Omental fat pad (tissue), 4 donors: ENCODE measurements at places on chromosomes 5 and 9. TPM values are rescaled to one million over a fixed set of nuclear protein-coding genes. Genes with fewer than 3 reads are reported as not detected.

Gene GRM6
- total RNA-seq = not detected

Gene WHRN
- 9.7 TPM for total RNA-seq

Gene NUTM2F
- total RNA-seq = not detected

Gene HRH2
- 2.9 TPM for total RNA-seq

Gene LCP2
- 33.5 TPM for total RNA-seq

Gene ZNF169
- 8.5 TPM for total RNA-seq

GRCh38 chr5:68319706-68320412 is 104.3 kb downstream of the PIK3R1 start:
- DNase-seq = no peak

DNA sequence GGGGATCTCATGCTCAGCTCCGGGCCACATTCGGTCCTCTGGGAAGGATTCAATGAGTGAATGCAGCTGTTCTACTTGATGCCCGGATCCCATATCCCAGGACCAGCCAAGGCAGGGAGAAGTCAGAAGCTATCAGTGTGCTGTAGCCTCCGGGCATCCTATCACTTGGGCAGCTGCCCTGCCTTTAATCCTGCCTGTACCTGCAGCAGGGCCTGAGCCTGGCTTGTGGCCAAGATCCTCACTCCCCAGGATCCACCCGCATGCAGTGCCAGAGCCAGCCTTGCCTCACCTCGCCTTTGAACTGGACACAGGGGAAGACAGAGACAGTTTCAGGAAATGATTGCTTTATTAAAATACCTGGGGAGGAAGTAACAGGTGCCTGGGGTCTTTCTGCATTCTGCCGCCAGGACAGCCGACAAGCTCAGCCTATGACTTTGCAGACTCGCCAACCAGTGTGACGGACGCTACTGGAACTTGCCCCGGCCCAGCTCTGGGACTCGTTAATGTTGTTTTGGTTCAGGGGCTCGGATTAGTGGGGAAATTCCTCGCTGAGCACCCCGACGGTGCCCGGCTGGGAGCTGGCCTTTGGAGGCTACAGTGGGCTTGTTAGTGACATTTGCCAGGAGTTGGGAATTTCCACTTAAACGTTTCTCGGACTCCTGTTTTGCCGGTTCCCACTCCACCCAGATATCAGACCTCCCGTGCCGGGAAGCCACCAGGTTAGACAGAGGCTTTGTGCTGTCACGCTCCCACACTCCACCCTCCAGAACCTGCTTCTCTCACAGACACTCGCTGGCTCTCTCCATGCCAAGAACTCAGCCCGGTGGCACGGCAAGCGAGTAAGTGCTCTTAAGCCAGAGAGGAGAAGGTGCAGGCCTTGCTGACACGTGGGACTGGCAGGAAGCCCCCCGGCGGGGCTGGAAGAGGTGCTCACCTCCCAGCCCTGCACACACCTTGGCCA is 721 bp downstream of the PTGES start:
- no peak for DNase-seq

GRCh38 chr9:70420441-70421271 is 6.2 kb upstream of the KLF9 start:
- DNase-seq = peak; percentile 88

GRCh38 chr5:135110785-135111596 is 77.0 kb upstream of the PITX1 start:
- no peak for DNase-seq

DNA sequence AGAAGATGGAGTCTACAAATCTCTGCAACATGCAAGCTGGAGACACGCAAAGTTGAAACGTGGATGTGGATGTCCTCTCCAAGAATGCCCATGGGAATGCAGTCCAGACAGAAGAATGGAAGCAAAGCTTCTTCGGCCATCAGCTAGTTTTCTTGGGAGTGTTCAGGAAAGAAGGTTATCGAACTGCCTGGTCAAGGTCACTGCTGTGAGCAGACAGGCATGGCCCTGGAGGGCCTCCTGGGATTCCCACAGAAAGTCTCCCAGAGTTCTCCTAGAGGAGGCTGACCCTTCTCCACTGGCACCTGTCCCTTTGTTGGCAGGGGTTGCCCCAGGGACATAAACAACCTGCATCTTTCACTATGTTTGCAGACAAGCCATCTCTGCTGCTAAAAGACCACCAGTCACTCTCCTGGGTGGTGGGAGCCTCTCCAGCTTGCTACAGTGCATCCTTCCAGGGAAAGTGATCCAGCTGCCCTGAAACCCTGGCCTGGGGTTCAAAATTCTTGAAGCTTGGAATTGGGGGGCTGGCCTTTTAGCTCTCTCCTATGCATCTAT is 265.8 kb downstream of the SYK start:
- DNase-seq = no peak

DNA sequence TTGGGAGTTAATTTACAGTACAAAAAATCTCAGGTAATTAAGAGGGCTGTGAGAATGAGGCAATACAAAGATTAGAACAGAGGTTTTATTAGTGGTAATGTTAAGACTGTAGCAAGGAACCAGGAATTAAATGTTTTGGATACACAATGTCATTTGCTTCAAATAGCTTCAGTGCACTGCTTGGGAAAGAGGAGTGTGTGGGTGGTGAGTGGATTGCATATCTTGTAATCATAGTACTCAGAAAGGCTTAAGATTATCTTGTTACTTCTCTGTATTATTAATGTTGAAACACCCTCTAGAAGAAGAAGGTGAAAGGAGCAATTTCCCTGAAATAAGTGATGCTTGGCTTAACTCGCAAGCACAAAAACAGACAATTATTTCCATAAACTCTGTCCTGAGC is 21.0 kb upstream of the TBCA start:
- DNase-seq = no peak

GRCh38 chr5:26847041-26847736 is 191.2 kb downstream of the CDH9 start:
- no peak for DNase-seq

DNA sequence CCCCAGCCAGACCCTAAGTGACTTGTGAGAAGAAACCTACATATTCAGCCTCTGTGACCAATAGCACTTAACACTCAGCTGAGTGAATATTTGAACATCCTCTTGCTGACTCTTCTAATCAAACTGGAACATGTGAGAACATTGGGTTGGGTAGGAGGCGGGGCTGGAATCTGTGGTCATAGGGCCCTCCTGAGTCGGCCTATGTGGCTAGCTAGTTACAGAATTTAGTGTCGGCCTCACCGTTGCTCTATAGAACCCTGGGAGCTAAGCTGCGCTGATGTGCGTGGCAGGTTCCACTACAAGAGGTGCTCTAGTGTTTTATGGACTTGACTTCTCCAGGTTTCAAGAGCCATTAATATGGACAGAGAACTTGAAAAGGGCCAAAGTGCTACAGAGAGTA is 138.8 kb downstream of the DROSHA start:
- no peak for DNase-seq

GRCh38 chr5:149434162-149435014 is 55.3 kb upstream of the IL17B start:
- peak; percentile 78 for DNase-seq

DNA sequence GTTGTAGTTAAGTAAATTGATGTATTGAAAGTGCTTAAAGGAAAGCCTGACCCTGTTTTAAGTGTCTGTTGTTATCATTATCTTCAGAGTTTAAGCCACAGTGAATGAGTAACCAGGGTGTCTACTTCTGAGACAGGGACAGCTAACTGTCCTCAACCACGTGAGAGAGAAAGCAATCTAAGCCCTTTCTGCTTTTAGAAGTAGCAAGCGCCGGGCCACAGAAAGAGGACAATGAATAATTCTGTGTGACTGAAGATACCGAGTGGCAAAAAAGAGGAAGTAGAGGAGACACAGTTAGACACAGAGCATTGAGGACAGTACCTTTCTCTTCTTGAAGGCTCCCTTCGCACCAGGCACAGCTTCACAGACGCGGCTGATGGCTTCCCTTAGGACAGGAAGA is 86.3 kb downstream of the S1PR3 start:
- DNase-seq = no peak

GRCh38 chr5:139760066-139761056 is 35.2 kb upstream of the PSD2 start:
- no peak for DNase-seq
